T-helper 9 cell (primary cell): ENCODE measurements at places on chromosomes 12 and 14.

DNA sequence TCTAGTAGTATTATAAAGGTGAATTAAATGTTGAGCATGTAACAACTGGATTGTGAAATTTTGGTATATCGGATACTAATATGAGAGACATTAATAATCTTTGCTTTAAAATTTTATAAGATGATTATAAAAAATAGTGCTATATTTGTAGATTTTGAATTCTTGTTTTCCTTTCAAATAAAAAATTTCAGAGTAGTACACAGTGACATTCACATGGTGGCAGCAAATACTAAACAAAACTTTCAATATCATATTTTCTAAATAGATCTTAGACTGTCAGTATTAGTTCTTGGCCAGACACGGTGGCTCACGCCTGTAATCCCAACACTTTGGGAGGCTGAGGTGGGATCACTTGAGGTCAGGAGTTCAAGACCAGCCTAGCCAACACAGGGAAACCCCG, 166.0 kb downstream of the NAV3 start:
- no peak for DNase-seq

DNA sequence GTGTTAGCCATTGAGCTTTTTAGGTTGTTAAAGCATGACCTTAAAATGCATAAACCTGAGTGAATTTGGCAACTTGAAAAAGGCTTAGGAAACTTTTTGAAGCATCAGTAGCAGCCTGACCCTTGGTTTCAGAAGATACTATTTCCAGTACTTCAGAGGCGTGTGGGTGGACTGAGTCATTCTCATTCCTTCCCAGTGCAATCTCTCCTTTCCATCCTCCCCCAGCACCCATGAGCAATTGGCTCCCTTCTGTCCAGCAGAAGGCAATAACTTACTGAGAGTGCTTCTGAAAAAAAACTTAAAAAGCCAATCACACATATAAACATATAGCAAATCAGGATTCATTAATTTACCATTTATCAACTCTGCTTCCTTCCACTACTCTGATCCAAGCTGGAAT, 299.3 kb upstream of the STXBP6 start:
- DNase-seq: no peak

GRCh38 chr12:58530742-58531062, 389.6 kb downstream of the LRIG3 start:
- DNase-seq: no peak

DNA sequence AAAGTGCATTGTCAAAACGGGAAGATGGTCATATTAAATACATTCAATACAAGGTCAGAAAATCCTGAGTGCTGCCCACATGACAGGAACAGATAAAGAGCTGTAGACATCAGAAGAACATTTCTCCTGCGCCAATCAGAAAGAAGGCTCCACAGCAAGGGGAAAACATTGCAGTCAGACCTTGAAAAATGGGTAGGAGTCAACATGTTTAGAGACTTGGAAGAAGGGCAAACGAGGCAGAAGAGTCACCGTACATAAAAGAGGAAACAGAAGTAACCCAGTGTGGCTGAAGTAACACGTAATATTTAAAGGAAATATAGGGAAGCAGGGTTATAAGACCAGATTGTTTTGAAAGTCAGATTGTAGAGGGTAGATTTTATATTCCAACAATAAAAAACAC, 11.9 kb downstream of the SPPL3 start:
- no peak for DNase-seq

DNA sequence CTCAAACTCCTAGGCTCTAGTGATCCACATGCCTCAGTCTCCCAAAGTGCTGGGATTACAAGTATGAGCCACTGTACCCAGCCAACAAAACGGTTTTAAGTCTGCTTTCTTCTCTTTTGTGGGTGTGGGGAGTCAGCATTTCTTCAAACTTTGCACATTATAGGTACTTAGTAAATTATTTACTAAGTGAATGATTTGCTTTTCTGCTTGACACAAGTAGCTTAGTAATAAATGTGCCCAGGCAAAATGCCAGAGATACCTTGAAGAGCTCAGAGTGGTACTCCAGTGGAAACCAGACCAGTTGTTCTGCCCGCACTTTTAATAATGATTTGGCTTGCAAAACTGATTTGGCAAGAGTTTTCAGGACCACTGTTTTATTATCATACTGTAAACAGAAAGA, 15.0 kb downstream of the DEPDC4 start:
- no peak for DNase-seq

DNA sequence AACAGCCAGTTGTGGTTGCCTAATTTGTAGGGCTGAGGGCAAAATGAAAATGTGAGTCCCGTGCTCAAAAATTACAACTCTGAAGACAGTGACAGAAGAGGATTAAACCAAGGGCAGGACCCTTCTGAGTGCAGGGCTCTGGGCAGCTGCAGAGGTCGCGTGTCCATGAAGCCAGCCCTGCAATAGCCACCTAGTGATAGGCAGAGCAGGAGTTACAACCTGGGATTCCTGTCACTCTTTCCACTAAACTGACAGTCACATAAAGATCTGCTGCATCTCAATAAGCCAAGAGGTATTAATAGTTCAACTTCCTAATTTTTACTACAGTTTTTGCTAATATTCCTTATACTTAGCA, 94.1 kb downstream of the SLC2A13 start:
- DNase-seq: no peak
